ENCODE measurements at places on chromosomes 12 and 14. TPM values are rescaled to one million over a fixed set of nuclear protein-coding genes. Genes with fewer than 3 reads are reported as not detected.
A peak's percentile ranks its signal among the peaks of the same experiment; 100 is the strongest.

The CD27 gene
- total RNA-seq: 0.34 TPM

The PPM1H gene
- 37.1 TPM for total RNA-seq

The RIPK3 gene
- total RNA-seq: 0.37 TPM

GRCh38 chr12:113894697-113895096, 71.4 kb downstream of the RBM19 start:
- H3K36me3 ChIP-seq: no peaks in the 10 kb centered on the region
- H3K4me1 ChIP-seq: peaks cover 26% of the 10 kb centered on the region
- DNase-seq: no peak
- H3K27me3 ChIP-seq: no peaks in the 10 kb centered on the region

GRCh38 chr14:75428230-75429104, 645 bp downstream of the JDP2 start:
- peaks cover 31% of the 10 kb centered on the region for H3K4me1 ChIP-seq
- H3K27ac ChIP-seq: no peak overlapping the region
- H3K4me3 ChIP-seq: peak overlapping the region; percentile 73
- peak; percentile 21 for DNase-seq
- H3K27me3 ChIP-seq: peaks cover 29% of the 10 kb centered on the region
- peaks cover 11% of the 10 kb centered on the region for H3K36me3 ChIP-seq

GRCh38 chr14:72801381-72801812, 92.5 kb downstream of the DPF3 start:
- no peak for DNase-seq
- H3K4me1 ChIP-seq: peaks cover 34% of the 10 kb centered on the region
- H3K27me3 ChIP-seq: peaks cover 67% of the 10 kb centered on the region
- no peak overlapping the region for H3K27ac ChIP-seq
- peaks cover 4% of the 10 kb centered on the region for H3K36me3 ChIP-seq

DNA sequence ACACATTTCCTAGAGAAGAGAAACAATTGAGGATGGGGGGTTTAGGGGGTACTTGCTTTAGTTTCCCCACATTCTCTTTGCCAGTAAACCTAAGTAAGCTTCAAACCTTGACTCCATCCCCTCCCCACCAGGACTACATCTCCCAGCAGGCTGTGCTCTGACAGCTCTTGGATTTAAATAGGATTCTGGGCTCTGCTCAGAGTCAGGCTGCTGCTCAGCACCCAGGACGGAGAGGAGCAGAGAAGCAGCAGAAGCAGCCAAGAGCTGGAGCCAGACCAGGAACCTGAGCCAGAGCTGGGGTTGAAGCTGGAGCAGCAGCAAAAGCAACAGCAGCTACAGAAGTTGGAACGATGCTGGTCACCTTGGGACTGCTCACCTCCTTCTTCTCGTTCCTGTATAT, 20.6 kb downstream of the RDH12 start:
- no peak overlapping the region for H3K27ac ChIP-seq
- peak; percentile 35 for DNase-seq
- no peaks in the 10 kb centered on the region for H3K36me3 ChIP-seq
- H3K4me3 ChIP-seq: peak overlapping the region; percentile 47
- H3K27me3 ChIP-seq: peaks cover 13% of the 10 kb centered on the region
- no peaks in the 10 kb centered on the region for H3K4me1 ChIP-seq

DNA sequence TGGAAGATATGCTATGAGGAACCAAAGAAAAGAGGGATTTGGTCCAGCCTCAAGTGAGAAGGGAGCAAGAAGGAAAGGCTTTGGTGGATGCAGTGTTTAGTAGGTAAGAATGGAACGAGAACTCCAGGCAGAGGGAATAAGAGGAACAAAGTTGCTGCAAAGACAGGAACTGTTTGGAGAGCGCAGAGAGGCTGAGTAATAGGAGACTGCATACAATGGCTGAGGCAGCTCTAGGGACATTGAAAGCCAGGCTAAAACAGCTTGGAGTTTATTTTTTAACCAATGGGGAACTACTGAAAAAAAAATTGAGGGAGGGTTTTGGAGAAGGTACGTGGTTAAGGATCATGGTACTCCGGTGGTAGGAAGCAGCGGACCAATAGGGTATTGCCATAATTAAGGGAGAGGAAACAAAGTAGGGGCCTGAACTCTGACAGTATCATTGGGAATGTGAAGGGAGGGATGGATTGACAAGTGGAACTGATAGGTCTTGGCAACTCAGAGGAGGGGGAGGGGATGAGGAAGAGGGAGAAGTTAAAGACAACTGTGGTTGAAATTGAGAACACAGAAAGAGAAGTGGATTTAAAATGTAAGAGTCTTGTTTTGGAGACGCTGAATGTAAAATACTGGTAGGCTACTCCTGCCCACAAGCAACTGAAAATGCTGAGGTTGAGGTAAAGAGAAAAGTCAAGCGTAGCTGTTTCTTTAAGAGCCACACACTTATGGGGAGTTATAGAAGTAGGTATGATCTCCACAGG, 4.8 kb downstream of the ASCL4 start:
- no peak overlapping the region for H3K27ac ChIP-seq
- H3K27me3 ChIP-seq: peaks cover 60% of the 10 kb centered on the region
- H3K4me3 ChIP-seq: no peak overlapping the region
- H3K36me3 ChIP-seq: no peaks in the 10 kb centered on the region
- DNase-seq: no peak

- H3K4me1 ChIP-seq: no peaks in the 10 kb centered on the region
- H3K4me3 ChIP-seq: no peak overlapping the region
- peaks cover 4% of the 10 kb centered on the region for H3K36me3 ChIP-seq
- no peak for DNase-seq
- peak overlapping the region; percentile 35 for H3K27ac ChIP-seq
- no peaks in the 10 kb centered on the region for H3K27me3 ChIP-seq
Observed at GRCh38 chr14:35301735-35302528, 9.8 kb downstream of the PSMA6 start.

Measured in WTC11 (cell line).